Cerebellum (tissue), 4 donors: ENCODE measurements at places on chromosomes 11 and 22. TPM values are rescaled to one million over a fixed set of nuclear protein-coding genes. Genes with fewer than 3 reads are reported as not detected.

ENTHD1 gene
- total RNA-seq: not detected

CXCR5 gene
- not detected for total RNA-seq

GRCh38 chr11:63985812-63986155 is 454 bp upstream of the OTUB1 start:
- no peak for DNase-seq

GCAT gene
- 5.7 TPM for total RNA-seq

DNA sequence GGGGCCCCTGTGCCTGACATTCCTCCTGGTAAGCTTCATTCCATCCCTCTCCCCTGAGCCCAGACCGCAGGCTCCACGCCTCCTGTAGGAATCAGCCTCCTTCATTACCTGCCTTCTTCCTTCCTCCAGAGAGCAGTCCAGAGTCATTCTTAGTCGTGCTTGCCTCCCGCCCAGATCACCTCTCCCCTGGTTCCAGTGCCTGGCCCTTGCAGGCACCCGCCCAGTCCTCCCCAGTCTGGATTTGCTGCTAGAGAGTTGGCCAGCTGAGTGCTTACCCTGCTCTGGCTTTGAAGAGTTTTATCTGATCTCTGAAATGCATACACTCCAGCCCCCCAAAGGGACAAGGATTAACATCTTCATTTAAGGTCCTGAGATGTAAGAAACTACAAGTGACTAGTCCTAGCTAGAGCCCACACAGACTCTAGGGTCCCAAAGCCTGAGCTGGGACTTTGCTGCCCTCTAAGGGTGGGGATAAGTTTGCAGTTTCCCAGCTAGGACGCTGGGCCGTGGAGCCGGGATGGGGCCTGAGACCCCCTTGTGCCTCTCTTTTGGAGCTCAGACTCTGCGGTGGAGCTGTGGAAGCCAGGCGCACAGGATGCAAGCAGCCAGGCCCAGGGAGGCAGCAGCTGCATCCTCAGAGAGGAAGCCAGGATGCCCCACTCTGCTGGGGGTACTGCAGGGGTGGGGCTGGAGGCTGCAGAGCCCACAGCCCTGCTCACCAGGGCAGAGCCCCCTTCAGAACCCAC is 1.6 kb downstream of the NR1H3 start:
- no peak for DNase-seq

- no peak for DNase-seq
Observed at GRCh38 chr11:102622258-102622657, 2.9 kb downstream of the MMP20 start.

DNA sequence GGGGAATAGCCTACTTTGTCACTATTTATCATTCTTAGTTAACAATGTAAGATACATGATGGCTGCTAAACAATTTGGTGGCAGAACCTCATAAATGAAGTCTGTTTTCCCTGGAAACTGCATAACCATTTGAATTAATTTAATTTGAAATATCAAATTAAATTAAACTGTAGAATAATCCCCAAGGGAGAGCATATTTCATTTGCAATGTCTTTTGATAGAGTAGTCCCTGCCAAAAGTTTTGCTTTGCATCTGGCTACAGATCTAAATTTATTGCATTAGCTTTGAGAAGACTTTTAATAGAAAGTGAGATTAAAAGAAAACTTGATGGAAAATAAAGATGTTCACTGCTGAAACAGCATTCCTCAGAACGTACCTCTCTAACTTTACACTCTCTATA is 246.6 kb downstream of the KIRREL3 start:
- no peak for DNase-seq

RASGRP2 gene
- 17.5 TPM for total RNA-seq

SH3BP1 gene
- total RNA-seq: 1.4 TPM

GRCh38 chr22:27719535-27720227 is 81.9 kb downstream of the MN1 start:
- no peak for DNase-seq

- DNase-seq: no peak
Observed at GRCh38 chr11:82683029-82683428, 50.6 kb downstream of the FAM181B start.

DNA sequence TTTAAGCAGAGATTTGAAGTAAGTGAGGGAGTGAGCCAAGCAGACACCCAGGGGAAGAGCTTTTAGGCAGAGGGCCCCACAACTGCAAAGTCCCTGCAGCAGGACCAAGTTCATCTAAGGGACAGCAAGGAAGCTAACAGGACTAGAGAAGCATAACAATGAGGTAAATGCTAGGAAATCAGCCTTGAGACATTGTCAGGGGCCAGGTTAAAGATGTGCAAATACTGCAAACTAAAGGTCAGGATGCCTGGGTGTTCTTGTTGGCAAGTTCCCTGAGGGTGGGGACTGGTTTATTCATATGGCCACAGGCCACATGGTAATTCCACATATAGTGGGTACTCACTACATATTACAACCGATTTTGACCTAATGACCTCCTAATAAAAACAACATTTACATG is 399.2 kb upstream of the NARS2 start:
- no peak for DNase-seq

DNA sequence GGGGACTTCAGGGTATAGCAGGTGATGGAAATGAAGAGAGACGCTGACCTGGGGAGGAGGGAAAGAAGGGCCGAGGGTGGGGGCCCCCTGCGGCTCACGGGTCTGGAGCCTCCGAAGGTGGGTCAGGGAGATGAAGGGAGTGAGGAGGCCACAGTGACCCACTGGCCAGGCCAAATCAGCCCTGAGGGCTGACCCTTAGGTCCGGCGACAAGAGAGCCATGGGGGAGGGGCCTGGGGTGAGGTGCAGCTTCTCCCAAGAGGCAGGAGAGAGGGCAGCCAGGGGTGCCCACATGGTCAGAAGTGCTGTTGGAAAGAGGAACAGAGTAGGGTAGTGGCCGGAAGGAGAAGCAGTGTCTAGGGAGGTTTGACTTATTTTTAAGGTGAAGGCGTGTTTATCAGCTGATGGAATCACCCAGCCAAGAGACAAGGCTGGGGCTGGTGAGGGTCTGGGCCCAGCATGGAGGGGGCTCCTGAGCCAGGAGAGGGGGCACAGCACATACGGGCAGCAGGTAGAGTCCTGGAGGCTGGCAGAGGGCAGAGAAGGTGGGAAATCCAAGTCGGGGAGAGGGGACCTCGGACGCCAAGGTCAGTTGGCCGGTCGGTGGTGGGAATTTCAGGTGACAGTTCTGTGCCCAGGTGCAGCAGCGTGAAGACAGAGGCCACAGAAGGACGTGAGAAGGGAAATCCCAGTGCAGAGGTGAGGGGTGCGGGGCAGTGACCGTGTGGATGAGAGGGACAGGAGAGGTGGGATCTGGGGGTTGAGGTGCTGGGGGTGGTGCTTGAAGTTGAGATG is 49.0 kb downstream of the LINC01488 start:
- DNase-seq: no peak

OAF gene
- 3.0 TPM for total RNA-seq

DNA sequence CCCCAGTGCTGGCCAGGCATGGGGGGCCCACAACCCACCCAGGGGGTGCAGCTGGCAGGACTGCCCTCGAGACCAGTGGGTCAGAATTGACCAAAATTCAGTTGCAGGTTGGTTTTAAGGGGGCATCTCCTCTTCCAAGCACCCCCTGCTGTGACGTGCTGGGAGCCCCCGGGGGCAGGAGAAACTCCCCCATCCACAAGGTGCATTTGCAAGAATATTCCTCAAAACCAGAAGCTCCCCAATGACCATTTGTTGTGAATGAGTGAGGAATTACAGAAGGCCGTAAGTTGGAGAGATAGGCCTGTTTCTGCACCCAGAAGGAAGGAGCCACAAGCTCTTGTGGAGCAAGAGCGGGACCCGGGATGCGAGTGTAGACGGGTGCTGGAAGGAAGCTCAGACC is 414.5 kb downstream of the BRD1 start:
- no peak for DNase-seq

GRCh38 chr22:45434981-45435380 is 21.5 kb downstream of the RIBC2 start:
- no peak for DNase-seq

DNA sequence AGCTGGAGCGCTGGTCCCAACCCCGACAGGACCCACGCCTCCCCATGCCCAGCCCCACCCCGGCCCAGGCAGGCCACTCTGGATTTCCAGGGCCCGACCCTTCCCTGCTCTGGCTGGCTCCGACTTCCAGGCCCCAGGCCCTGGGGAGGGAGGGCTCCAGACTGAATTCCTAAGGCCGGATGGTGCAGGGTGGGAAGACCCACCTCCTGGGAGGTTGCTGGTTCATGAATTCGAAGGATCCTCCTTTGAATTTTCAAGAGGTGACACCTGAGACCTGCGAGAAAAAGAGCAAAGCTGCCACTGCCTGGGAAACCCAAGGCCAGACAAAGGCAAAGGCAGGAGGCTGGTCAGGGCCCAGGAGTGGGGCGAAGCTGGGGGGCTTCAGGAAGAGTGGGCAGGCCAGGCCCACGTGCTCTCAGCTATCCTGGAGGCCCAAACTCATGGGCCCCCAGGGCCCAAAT is 47.0 kb upstream of the LINC01488 start:
- no peak for DNase-seq

FGF4 gene
- not detected for total RNA-seq

DNA sequence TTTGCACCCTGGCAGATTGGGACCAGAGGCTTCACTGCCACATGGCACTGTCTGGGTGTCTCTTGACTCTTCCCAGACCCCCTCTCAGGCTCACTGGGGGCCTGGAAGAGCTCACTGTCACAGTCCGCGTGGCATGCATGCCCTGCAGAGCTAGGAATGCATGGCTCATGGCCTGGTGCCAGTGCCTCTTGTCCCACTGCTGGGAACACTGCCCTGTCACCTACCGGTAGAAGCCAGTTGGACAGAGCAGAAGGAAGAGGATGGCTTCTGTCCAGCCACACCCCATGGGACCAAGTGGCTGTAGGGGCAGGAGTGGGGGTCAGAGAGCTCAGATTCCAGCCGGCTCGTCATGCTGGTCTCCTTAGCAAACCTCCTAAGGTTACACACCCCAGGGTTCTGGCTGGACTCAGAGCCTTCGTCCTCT is 29.7 kb downstream of the MB start:
- DNase-seq: peak; percentile 61

NTM gene
- total RNA-seq: 191 TPM

DNA sequence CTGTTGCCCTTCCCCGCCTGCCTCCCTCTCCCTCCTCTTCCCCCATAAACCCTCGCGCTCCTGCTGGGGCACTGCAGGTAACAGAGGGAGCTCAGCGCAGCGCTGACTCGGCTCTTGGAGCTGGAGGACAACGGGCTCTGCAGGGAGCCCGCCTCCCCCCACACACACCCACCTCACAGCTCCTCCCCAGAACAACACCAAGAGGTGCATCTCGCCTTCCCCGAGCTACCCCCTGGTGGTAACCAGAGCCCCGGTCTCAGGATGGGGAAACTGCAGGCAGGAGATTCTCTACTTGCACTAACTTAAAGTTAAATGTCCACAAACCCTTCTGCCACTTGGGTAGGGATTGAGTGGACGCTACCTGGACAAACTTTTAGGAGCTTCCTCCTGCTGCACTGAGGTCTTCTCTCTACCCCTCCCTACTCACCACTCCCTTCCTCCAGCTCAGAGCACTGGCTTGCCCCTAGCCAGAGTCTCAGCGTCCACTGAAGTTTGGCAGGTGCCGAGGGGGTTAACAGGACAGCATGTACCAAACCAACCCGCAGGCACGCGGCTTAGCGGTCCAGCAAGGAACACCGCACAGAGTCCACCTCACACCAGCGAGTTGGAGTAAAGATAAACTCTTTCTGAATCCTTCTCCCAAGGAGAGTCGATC is 4.0 kb upstream of the SCN4B start:
- DNase-seq: no peak

GRCh38 chr11:115911613-115912346 is 407.6 kb upstream of the CADM1 start:
- peak; percentile 25 for DNase-seq

- DNase-seq: no peak
Observed at GRCh38 chr22:17359501-17359900, 9.8 kb upstream of the CECR2 start.

DNA sequence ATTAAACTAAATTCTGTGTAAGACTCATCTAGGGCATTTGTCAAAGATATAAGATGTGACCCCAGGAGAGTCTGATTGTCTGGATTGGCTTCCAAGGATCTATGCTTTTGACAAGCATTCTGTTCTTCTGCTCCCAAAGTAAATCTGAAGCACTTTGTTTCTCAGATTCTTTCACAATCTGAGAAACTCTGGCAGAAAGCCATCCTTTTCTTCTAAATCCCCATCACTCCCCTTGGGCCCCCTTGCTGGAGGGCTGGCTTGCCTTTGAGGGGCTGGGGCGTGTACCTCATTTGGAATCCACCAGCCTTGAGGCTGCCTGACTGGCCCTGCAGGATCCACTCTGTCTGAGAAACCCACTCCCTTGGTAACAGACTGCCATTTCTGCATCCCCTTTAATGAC is 173.5 kb upstream of the CTSC start:
- DNase-seq: no peak

TEX12 gene
- total RNA-seq: 0.54 TPM

RASL10A gene
- total RNA-seq: not detected

GRCh38 chr11:35165030-35165422 is 26.1 kb downstream of the CD44 start:
- no peak for DNase-seq

PHF21B gene
- total RNA-seq: 21.9 TPM

- DNase-seq: no peak
Observed at GRCh38 chr11:80782135-80782885, 1341.5 kb upstream of the TENM4 start.

GRCh38 chr11:2961080-2961479 is 31.0 kb downstream of the NAP1L4 start:
- DNase-seq: no peak

FREY1 gene
- total RNA-seq: 2.5 TPM

DNA sequence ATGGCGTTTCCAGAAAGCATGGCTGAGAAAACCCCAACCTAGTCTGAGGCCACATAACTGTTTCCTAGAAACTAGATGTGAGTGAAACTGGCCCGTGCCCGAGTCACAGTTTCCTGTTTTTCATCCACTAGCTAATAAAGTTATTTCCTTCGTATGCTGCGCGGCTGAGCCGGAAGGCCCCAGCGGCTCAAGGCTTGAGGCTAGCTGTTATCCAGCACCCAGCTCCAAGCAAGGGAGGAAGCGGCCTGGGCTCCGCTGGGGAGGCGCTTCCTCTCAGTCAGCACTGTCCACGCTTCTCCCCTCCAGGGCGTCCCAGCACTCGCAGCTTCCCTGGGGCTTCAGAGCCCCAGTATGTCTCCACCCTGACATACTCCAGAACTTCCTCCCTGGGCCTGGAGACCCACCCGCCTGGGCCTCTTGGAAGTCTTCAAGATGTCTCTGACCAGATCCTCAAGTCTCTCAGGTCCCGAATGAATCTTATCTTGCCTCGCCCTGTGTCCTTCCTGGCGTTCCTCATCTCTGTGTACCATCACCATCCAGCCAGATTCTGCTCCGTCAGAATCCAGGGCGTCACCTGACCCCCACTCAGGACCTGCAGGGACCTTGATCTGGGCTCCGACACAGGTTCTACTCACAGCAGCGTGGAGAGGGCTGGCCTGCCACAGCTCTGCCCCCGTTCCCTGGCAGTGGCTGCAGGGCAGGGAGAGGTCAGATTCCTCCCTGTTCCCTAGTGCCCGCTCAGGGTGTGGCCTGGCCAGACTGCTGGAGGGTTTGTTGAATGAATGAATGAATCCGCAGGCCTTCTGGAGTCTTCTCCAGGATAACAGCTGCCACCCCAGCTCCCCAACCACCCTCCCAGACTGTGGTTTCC is 81.9 kb downstream of the LRRC32 start:
- no peak for DNase-seq

GRCh38 chr11:18490319-18490718 is 34.7 kb downstream of the LDHAL6A start:
- DNase-seq: no peak

CABP4 gene
- 0.27 TPM for total RNA-seq

- no peak for DNase-seq
Observed at GRCh38 chr22:36017651-36018091, 11.0 kb downstream of the RBFOX2 start.

KRTAP5-7 gene
- total RNA-seq: 0.18 TPM
